Aorta (tissue), 5 donors: ENCODE measurements at places on chromosomes 5 and 9. TPM values are rescaled to one million over a fixed set of nuclear protein-coding genes. Genes with fewer than 3 reads are reported as not detected.
A peak's percentile ranks its signal among the peaks of the same experiment; 100 is the strongest.

- DNase-seq: peak; percentile 91
These were observed 20.1 kb downstream of the PCDHGC5 start for GRCh38 chr5:141508798-141509611.

DNA sequence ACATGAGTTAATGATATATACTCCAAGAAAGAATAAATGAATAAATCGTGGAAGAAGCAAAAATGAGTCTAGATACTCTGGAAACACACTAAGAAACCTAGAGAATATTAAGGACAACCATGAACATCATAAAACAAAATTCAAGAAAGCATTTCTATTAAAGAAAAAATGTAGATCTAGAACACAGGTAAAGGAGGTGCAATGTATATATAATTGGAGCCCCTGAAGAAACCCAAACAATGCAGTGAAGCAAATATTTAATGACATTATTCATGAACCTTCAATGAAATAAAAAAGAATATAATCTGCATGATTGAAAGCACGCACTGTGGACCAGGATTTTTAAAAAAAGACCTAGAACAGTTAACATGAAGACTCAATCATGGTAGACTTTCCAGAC lies 150.1 kb downstream of the ATPSCKMT start:
- DNase-seq: no peak

DNA sequence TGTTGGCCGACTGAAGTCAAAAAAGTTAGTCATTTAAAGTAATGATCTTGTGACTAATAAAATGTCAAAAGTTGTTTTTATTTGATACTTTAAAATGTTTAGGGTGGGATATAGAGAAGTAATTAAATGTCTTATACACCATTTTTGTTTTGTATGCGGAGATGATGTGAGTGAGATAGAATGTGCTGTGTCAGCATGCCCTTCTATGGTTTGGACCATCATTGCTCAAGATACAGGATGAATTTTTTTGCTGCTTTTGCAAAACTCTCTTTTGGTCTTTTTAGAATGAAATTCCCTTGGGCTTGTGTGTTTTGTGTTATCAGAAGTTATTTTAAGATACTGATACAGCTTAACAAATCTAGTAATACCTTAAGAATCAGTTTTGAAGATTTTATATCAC lies 12.5 kb downstream of the SRFBP1 start:
- no peak for DNase-seq

GRCh38 chr9:126233913-126234525 lies 92.6 kb upstream of the MVB12B start:
- DNase-seq: no peak

GRCh38 chr9:5579881-5580280 lies 49.0 kb upstream of the RIC1 start:
- DNase-seq: no peak

The CCDC171 gene
- total RNA-seq: 5.2 TPM

The RLN2 gene
- not detected for total RNA-seq

The NAIP gene
- 33.7 TPM for total RNA-seq

The FSD1L gene
- 4.6 TPM for total RNA-seq

The HRCT1 gene
- total RNA-seq: 23.1 TPM
